ENCODE measurements at places on chromosomes 6 and 20. TPM values are rescaled to one million over a fixed set of nuclear protein-coding genes. Genes with fewer than 3 reads are reported as not detected.

Gene ABHD16B
- polyA plus RNA-seq, result 0.92 TPM

Gene PRR18
- not detected for polyA plus RNA-seq

Gene IL20RA
- polyA plus RNA-seq, result 5.2 TPM

Gene BPIFB1
- 1.4 TPM for polyA plus RNA-seq

Gene EXOC2
- 5.0 TPM for polyA plus RNA-seq

Gene TPD52L2
- polyA plus RNA-seq, result 107 TPM

Gene CCR6
- polyA plus RNA-seq, result 0.27 TPM

Gene ZDHHC14
- polyA plus RNA-seq, result 2.9 TPM

Gene PPP1R3G
- 2.2 TPM for polyA plus RNA-seq

Gene LBP
- polyA plus RNA-seq, result not detected

Gene THBS2
- polyA plus RNA-seq, result 2.5 TPM

Gene EDN1
- polyA plus RNA-seq, result 1.5 TPM

Gene FOXP4
- 6.6 TPM for polyA plus RNA-seq

Gene NKAIN4
- not detected for polyA plus RNA-seq

Gene SNRPB
- 138 TPM for polyA plus RNA-seq

Gene RIMS1
- polyA plus RNA-seq, result 1.0 TPM

Gene MYL9
- polyA plus RNA-seq, result 320 TPM

Gene BNIP5
- not detected for polyA plus RNA-seq

Gene TAF8
- polyA plus RNA-seq, result 6.0 TPM

Gene TBPL1
- polyA plus RNA-seq, result 13.1 TPM

Gene MATN4
- 0.08 TPM for polyA plus RNA-seq

Gene TRIM15
- polyA plus RNA-seq, result not detected

Gene EPHA7
- 0.49 TPM for polyA plus RNA-seq

Gene MDFI
- polyA plus RNA-seq, result 57.2 TPM

Gene CNKSR3
- polyA plus RNA-seq, result 12.0 TPM

Gene IL17F
- not detected for polyA plus RNA-seq

Gene C20orf144
- 0.04 TPM for polyA plus RNA-seq

Gene ZMYND8
- 8.8 TPM for polyA plus RNA-seq

Gene ZNF343
- polyA plus RNA-seq, result 4.6 TPM

Gene ALDH8A1
- polyA plus RNA-seq, result 1.3 TPM

Gene TRAPPC3L
- 0.01 TPM for polyA plus RNA-seq

Gene NEDD9
- 1.6 TPM for polyA plus RNA-seq

Gene SRMS
- not detected for polyA plus RNA-seq

Gene JAG1
- polyA plus RNA-seq, result 36.5 TPM

Gene POPDC3
- polyA plus RNA-seq, result not detected

Gene CRISP3
- 176 TPM for polyA plus RNA-seq

Gene CRISP2
- 1.0 TPM for polyA plus RNA-seq

Gene SRSF3
- 103 TPM for polyA plus RNA-seq

Gene TBXT
- polyA plus RNA-seq, result not detected

Gene MEI4
- not detected for polyA plus RNA-seq

Gene SYNDIG1
- 0.01 TPM for polyA plus RNA-seq

Gene C6orf58
- not detected for polyA plus RNA-seq

Gene TCF21
- polyA plus RNA-seq, result 1.2 TPM

Gene PLN
- 8.3 TPM for polyA plus RNA-seq

Gene GTSF1L
- polyA plus RNA-seq, result not detected

Gene CNR1
- polyA plus RNA-seq, result 0.74 TPM

Gene FAM184A
- 0.73 TPM for polyA plus RNA-seq

Gene RIPOR2
- 0.41 TPM for polyA plus RNA-seq

Gene SEMG1
- polyA plus RNA-seq, result not detected

Gene UBD
- polyA plus RNA-seq, result 0.61 TPM

Gene MYBL2
- polyA plus RNA-seq, result 11.6 TPM
